HT1080 (cell line): ENCODE measurements at places on chromosomes 11 and 22. TPM values are rescaled to one million over a fixed set of nuclear protein-coding genes. Genes with fewer than 3 reads are reported as not detected.

DNA sequence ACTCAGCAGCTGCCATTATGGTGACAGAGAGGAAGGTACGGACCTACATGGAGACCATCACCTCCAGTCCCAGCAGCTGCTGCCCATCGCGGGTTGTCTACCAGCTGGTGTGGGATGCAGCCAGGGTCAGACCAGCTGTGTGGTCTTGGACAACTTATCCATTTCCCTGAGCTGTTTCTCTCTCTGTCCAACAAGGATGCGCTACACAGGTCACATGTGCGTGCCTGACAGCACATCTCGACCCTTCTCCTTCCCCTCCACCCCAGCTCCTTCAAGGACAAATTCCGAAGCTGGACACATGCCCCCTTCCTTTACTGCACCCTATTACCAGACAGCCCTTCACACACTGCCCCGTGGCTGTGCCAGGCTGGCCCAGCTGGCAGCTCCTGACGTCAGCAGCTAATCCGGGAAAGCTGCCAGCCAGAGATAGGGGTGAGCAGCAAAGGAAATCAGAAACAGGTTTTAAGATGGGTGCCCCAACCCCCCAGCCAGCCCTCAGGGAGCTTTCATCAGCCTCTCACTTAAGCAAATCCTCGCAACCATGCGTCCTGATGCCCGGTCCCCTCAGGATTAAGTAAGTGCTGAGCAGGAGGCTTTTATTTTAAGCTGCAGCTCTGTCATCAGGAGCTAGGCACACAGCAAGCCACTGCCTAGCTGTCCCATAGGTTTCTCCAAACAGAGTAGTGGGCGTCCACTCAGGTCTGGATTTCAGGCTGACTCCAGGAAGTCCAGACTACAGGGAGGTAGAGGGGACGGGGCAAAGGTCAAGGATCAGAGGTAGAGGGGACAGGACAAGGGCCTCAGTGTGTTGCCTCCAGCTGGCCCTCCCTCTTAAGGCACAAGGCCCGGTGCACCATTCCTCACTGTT is 20.3 kb downstream of the TEF start:
- peak; percentile 54 for DNase-seq

DNA sequence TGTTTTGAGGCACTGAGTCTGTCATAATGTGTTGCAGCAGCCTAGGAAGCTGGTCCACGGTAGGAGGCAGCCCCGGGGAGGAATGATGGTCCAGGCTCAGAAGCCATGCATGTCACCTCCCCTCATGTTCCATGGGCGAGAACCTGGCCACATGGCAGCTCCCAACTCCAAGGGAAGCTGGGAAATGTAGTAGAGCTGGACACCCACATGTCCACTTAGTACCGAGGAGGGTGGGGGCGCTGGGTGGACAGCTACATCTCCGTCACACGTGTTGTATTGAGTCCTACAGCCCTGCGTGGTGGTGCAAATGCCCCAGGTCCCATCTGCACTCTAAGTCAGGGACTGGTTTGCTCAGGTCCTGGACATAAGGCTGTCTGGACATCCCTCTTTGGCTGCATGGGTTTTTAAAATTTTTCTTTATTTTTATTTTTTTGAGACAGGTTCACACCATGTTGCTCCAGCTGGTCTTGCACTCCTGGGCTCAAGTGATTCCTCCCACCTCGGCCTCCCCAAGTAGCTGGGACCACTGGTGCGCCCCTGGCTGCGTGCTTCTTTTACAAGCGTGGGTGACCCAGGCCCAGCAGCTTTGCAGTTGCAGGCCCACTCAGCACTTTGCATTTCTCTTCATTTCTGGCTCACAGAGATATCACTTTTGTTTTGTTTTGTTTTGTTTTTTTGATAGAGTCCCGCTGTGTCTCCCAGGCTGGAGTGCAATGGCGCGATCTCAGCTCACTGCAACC is 3.9 kb upstream of the CTTN start:
- DNase-seq = no peak

- peak; percentile 56 for DNase-seq
These were observed 24.8 kb downstream of the APOL1 start for GRCh38 chr22:36277482-36278291.

DNA sequence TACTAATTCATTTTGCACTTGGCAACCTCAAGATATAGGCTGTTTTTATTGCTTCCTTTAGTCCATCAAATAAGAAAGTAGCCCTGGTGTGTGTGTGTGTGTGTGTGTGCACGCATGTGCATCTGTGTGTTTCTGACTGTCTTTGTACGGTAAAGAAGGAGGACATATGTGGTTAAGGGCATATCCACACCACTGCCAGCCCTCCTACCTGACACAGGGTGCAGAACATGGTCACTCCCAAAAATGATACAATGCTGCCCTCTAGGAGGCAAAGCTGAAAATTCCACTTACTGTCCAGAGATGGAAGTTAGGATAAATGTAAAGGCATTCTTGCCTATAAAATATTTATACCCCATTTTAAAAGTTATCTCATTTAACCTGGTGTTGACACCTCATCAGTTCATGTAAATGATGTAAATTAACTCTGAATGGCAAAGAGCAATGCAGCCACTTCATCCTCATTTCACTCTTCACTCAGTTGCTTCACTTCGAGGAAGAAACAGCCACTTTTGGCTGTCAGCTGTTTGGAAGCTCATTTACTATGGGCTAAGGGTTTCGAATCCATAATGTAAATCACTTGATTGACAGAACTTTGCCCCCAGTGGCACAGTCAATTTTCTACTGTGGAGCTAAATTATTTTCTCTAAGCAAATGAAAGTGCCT is 83.1 kb upstream of the MTNR1B start:
- DNase-seq = peak; percentile 53

GRCh38 chr22:45008186-45008681 is 1.6 kb downstream of the PHF21B start:
- no peak for DNase-seq

- no peak for DNase-seq
These were observed 725.9 kb upstream of the CCDC179 start for GRCh38 chr11:23586173-23586572.

DNA sequence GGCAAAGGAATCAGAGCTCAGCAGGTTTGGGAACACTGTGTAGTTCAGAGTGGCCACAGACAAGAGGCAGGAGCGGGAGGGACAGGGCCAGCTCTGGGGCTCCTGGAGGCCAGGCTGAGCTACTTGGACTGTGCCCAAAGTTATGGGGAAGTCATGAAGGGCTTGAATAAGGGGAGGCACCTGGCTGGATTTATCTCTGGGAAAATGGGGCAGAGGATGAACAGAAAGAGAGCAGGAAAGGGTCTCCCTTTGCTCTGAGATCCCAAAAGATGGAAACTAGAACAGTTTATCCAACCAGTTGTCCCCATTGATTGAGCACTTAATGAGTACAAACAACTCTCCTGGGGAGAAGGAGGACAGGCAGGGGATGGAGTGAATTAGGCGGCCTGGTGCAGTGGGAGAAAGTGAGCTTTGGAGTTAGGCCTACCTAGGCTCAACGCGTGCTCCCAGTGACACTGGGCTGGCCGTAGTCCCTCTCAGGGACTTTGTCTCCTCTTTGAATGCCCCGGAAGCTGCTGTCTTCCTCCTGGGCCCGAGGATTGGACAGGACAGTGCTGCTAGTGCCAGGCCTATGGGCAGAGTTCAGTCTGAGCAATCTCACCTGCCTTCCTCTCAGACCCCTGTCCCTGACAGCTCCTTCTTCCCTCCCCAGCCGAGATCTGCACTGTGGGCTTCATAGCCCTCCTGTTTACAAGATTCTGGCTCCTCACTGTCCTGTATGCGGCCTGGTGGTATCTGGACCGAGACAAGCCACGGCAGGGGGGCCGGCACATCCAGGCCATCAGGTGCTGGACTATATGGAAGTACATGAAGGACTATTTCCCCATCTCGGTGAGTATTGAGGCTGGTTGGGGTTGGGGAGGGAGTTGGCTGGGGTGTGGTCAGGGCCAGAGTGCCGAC is 2.0 kb downstream of the MOGAT2 start:
- no peak for DNase-seq

DNA sequence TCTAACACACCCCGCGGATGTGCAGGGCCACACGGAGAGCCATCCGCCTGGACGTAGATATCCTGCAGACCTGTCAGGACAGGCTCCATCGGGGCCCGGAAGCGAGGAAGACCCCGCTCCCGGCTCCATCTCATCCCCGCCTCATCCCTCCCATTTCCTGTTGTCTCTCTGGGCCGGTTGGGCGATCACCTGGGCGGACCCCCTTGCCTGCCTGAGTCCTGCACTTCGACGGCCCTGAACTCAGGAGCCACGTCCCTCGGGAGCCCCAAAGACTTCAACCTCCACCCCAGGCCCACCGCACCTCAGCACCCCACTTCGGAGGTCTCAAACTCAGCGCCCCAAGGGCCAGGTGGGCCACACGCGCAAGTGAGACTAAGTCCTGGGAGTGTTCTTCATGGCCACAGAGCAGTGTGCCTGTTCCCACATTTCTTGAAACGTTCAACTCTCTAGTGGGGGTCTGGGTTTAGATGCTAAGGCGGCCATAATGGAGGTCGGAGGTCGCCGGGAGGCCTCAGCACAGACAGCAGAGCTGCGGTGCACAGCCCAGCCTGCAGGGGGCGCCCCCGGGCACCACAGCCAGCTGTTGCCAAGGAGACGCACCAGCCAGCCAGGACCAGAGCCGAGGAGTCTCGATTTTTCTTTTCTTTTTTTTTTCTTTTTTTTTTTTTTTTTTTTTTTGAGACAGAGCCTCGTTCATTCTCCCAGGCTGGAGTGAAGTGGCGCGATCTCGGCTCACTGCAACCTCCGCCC is 26.0 kb upstream of the FADD start:
- DNase-seq = no peak

DNA sequence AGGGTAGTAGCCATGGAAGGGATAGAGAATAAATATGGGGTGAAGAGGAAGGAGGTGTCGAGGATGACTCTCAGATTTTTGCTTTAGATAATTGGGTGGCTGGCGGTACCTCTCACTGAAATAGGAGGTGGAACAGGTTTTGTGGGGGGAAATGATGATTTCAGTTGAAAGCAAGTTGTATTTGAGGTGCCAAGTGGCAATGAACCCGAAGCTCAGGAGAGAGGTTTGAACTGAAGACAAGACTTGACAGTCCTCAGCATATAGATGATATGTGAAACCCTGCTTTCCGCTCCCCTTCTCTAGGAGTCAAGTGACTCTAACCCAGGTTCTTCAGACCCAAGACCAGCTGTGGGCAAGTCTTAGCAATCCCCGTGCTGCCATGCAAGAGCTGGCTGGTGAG is 33.7 kb downstream of the RRP8 start:
- no peak for DNase-seq

DNA sequence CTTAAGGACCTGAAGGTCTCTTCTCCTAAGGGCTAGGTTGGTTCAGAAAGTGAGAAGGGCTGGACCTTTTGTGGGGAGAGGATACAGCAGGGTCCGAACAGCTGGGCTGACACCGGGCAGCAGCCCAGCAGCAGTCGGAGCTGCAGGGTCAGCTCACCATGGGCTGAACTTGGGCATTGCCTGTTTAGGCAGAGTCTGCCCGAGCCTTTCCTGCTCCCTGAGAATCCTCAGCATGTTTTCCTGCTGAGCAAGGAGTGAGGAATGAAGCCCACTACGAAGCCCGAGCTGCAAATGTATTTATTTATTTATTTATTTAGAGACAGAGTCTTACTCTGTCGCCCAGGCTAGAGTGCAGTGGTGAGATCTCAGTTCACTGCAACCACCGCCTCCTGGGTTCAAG is 83.9 kb downstream of the PTPRJ start:
- DNase-seq = peak; percentile 37

DNA sequence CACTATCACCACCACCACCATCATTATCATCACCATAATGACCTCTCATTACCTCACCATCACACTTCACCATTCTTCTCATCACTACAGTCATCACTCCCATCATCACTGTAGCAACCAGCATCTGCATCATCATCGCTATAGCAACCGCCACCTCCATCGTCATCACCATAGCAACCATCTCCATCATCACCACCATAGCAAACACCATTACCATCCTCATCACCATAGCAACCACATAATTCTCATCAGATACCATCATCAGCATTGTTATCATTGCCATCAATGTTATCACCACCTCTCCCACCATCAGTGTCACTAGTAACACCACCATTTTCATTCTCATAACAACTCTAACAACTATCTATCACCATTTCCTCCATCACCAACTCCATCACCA is 23.1 kb upstream of the CD82 start:
- no peak for DNase-seq

GRCh38 chr11:134845474-134846327 is 433.7 kb upstream of the B3GAT1 start:
- no peak for DNase-seq

DNA sequence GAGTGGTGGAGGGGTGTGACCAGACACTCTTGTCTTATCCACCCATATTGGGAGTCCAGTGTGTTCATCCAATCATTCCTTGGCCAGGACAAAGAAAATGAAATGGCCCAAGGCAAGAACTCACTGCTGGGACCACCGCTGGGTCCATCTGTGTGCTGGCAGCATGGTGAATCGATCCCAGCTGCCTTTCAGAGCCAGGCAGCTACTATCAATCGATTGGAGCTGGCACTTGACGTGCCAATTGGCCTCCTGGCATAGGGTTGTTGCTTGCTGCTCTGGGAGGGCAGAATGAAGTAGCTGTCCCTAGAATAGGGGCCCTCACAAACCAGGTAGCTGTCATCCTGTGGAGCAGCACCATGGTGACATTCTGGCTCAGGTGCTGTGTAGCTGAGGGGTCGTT is 1.4 kb upstream of the ARVCF start:
- DNase-seq = no peak

- no peak for DNase-seq
These were observed 7.2 kb downstream of the LMO1 start for GRCh38 chr11:8256271-8257002.

GRCh38 chr11:132228746-132229325 is 858.4 kb downstream of the NTM start:
- DNase-seq = peak; percentile 68

- no peak for DNase-seq
These were observed 54.8 kb downstream of the DENND5A start for GRCh38 chr11:9210224-9210921.

DNA sequence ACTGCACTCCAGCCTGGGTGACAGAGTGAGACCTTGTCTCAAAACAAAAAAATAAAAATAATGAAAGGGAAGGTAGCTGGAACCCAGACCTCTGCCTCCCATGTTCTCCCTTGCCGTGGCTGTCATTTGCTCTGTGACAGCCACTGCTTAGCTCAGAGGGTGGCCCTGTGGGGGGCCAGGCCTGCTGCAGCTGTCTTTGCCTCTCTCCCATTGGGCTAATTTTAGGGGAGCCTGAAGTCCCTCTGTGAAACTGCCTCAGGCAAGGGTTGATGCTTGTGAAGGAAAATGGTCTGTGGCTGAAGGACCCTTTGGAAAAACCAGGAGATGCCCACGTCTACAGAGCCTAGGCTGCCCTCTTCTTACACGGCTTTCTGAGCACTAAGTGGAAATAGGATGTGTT is 42.9 kb downstream of the C11orf91 start:
- no peak for DNase-seq

Gene FLRT1
- total RNA-seq = not detected in 2 replicates

Gene CARD10
- total RNA-seq = 22.4 and 25.4 TPM in 2 replicates

Gene KDM4D
- total RNA-seq = 1.8 and 3.2 TPM in 2 replicates

Gene SMTNL1
- total RNA-seq = not detected in 2 replicates

Gene CYP2D6
- 0.11 and 0.13 TPM in 2 replicates for total RNA-seq

Gene SOX6
- total RNA-seq = 0.13 and 0.84 TPM in 2 replicates

Gene APOBEC3G
- 8.0 and 11.3 TPM in 2 replicates for total RNA-seq
